ENCODE measurements at places on chromosomes 7 and 10. TPM values are rescaled to one million over a fixed set of nuclear protein-coding genes. Genes with fewer than 3 reads are reported as not detected.

The NKX1-2 gene
- total RNA-seq: not detected

GRCh38 chr10:78915190-78915518, 153.6 kb upstream of the ZMIZ1 start:
- peak; percentile 36 for DNase-seq

- no peak for DNase-seq
These were observed 33.0 kb downstream of the LRRC72 start for GRCh38 chr7:16559497-16560179.

- DNase-seq: peak; percentile 61
These were observed 81.9 kb upstream of the DYNC1I1 start for GRCh38 chr7:95690367-95690947.
